ENCODE measurements at places on chromosomes 7 and 10. TPM values are rescaled to one million over a fixed set of nuclear protein-coding genes. Genes with fewer than 3 reads are reported as not detected.

DNA sequence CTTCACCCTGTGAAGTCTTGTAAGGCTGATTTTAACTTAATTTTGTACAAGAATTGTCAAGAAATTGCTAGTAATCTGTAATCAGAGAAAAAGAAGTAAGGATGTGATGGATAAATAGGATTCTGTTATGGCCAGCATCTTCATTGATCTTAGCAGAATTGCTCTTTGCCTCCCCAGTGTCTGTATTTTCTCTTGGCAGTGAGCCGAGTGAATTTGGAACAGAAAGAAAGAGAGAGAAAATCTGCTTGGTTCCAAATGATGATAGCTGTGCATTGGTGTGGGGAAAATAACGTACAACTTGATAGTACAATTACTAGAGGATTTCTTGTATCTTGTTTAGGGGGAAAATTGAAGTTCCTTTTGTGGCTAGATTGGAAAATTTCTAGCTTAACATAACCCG is 34.6 kb downstream of the VTI1A start:
- no peaks in the 10 kb centered on the region for H3K27me3 ChIP-seq
- no peak overlapping the region for H3K4me3 ChIP-seq
- H3K4me1 ChIP-seq, result no peaks in the 10 kb centered on the region
- H3K27ac ChIP-seq, result no peak overlapping the region

- H3K4me3 ChIP-seq, result no peak overlapping the region
- no peak overlapping the region for H3K27ac ChIP-seq
- peaks cover 2% of the 10 kb centered on the region for H3K27me3 ChIP-seq
- H3K36me3 ChIP-seq, result no peaks in the 10 kb centered on the region
- H3K4me1 ChIP-seq, result peaks cover 26% of the 10 kb centered on the region
Observed at GRCh38 chr10:14302035-14302434, 28.7 kb downstream of the FRMD4A start.

DNA sequence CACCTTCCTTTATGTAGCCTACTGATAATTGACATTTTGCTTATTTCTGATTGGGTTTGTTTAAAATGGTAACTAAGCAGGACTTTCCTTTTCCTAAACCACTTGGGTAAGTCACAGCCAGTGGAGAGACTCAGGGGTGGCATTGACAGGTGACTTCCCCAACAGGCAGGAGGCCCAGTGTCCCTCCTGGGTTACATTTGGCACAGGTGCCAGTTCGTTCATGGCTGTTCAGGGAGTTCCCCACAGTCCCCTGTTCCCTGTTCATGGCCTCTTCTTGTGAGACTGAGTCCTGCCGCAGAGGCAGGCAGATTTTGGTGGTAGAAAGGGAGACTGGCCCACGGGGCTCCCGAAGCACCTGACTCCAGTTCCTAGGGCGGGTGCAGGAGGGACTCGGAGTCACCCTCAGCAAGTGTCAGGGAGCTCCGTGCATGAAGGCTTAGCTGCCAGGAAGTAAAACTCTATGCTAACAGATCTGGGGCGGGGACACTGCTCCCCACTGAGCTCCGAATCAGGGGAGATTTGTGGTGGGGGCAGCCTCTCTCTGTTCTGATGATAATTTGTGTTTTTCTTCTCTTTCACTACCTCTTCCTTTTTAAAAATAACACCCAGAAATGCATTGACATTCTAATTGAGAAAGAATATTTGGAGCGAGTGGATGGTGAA is 84.1 kb downstream of the EZH2 start:
- peaks cover 57% of the 10 kb centered on the region for H3K36me3 ChIP-seq
- H3K27me3 ChIP-seq, result no peaks in the 10 kb centered on the region
- H3K4me3 ChIP-seq, result no peak overlapping the region
- H3K27ac ChIP-seq, result peak overlapping the region; percentile 54

- no peak overlapping the region for H3K4me3 ChIP-seq
- no peaks in the 10 kb centered on the region for H3K36me3 ChIP-seq
- no peak overlapping the region for H3K27ac ChIP-seq
- H3K27me3 ChIP-seq, result no peaks in the 10 kb centered on the region
- peak; percentile 61 for DNase-seq
- H3K4me1 ChIP-seq, result no peaks in the 10 kb centered on the region
Observed at GRCh38 chr10:20936396-20936795, 39.3 kb upstream of the NEBL start.

DNA sequence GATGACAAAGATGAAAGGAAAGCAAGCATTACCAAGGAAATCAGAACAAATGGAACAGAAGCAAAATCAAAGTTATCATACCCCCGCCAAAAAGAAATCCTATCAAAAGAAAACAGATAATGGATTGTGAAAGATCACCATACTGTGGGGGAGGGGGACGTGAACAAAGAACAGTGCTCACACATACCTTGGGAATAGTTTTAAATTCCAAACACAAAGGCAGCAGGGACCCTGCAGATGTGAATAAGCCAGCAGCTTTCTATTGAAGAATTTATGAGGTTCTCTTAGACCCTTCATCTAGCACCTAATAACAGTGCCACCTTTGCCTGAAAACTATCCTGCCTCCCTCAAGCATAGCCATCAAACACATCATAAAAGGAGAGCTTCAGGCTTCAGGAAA is 94.0 kb downstream of the AKR1D1 start:
- no peaks in the 10 kb centered on the region for H3K27me3 ChIP-seq
- no peak overlapping the region for H3K27ac ChIP-seq
- no peak overlapping the region for H3K4me3 ChIP-seq
- no peaks in the 10 kb centered on the region for H3K36me3 ChIP-seq
- no peaks in the 10 kb centered on the region for H3K4me1 ChIP-seq

The PPP1R9A gene
- total RNA-seq, result 45.0 TPM

The TAS2R3 gene
- 1.5 TPM for total RNA-seq

The TFR2 gene
- 0.22 TPM for total RNA-seq

The SLC26A3 gene
- total RNA-seq, result not detected

The POR gene
- total RNA-seq, result 33.2 TPM
